ENCODE measurements at places on chromosomes 11 and 22.
A peak's percentile ranks its signal among the peaks of the same experiment; 100 is the strongest.

DNA sequence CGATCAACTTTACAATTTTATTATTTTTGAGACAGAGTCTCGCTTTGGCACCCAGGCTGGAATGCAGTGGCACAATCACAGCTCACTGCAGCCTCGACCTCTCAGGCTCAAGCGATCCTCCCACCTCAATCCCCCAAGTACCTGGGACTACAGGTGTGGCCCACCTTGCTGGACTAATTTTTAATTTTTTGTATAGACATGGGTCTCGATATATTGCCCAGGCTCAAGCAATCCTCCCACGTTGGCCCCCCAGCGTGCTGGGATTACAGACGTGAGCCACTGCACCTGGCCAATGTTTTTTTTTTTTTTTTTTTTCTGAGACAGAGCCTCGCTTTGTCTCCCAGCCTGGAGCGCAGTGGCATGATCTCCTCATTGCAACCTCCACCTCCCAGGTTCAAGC is 2.0 kb upstream of the PPFIA1 start:
- peak; percentile 57 for DNase-seq

GRCh38 chr22:39656495-39657490 is 86.2 kb downstream of the CACNA1I start:
- no peak for DNase-seq

DNA sequence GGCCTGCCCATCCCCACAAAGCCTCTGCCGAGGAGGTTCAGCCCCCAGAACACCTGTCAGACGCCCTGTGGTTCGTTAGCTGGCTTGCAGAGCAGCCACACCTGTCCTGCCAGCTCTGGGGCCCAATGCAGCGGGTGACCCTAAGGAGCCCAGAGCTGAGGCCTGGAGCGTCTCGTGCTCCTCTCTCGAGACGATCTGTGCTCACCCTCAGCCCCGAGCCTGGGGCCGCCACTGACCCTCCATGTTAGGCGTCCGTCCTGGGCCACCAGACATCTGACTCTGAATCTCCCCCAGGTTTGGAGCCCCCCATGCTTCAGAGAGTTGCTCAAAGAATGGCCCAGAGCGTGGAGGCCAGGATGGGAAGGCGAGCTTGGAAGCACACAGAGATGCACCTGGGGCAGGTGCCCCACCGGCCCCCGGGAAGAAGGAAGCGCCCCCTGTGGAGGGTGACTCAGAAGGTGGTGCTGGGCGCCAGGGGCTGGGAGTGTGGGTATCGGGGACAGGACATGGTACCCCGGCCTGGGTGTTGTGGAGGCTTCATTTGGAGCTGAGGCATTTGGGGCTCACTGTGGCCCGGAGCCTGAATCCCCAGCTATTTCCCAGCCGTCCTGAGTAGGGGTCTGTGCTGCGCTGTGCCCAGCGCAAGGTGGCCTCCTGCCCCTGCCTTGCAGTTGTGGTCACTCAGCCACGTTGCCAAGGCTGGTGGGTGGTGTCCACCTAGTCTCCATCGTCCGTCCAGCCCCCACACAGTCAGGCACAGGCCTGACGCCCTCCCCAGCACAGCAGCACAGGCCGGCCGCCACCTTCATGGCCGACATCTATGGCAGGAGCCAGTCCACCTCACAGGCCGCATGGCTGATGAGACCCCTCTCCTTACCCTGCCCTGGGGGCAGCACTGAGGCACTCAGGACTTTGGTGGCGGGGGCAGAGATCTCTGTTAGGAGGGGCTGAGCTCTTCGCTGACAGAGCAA is 36.2 kb downstream of the SBF1 start:
- no peak for DNase-seq

DNA sequence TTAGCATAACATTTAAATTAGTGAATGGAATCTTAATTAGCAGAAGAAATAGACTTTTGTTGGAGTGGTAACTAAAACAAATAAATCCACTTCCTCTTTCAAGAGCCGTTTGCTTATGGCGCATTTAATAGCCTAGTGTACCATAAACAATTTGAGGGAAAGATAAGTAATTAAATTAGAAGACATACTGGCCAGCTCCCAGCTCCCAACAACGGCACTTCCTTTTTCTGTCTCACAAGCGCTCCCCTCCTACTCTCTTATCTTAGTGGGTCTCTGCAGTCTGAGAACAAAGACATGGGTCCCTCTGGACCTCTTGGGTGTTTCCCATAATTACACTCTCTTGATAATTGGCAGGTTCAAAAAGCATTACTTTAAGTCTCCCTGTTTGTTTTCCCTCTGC is 146.0 kb downstream of the OPCML start:
- peak; percentile 40 for DNase-seq

DNA sequence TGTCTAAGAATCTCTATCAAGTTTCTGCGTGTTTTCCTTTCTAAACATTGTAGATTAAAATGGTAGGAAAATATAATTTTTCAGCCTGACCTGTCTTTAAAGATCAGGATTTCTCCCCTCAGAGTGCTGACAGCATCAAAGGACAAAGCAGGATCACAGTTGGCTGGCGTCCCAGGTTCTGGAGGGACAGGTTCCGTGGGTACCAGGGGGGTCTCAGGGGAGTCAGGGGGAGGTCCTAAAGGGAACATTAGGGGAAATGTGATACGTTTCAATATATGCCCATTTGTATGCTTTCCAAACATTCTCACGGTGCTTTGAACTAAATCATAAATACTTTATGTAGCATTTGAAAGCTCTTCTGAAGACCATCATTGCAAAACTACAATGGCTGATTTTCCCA is 3.4 kb downstream of the MMP3 start:
- no peak for DNase-seq

DNA sequence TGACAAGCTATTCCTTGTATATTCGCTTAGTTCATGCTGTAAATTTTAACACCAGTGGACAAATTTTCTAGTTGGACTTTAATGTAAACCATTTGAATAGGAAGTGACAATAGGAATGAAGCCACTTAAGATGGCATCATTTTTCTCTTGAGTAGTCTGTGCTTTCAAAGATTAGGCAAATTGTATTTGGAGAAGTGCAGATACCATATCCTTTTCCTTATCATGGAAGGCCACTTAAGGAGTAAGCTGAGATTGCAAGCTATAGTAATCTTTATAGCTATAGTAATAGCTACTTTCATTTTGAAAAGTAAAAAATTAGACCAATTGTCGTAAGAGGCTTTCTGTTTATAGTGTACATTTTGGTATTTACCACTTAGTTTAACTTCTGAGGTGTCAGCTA is 12.8 kb downstream of the CAPRIN1 start:
- no peak for DNase-seq

GRCh38 chr11:123406441-123407129 is 23.5 kb upstream of the GRAMD1B start:
- no peak for DNase-seq

- DNase-seq = no peak
These were observed 11.4 kb upstream of the A4GALT start for GRCh38 chr22:42732081-42732480.

Measured in NCI-H146 (cell line).